ENCODE measurements at places on chromosomes 5 and 9.

DNA sequence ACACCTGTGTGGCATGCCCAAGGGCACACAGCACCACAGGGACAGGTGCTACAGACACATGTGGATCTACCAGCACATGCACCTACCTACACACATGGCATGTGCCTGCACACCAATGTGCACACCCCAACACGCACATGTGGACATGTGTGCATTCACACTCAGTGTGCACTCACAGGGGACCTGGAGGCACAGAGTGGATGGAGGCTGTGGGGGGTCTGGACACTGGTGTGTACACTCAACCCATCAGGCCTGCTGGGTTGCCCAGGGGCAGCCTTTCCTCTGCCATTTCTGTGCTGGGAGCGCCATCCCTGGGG is 1.7 kb downstream of the CRB2 start:
- no peak for DNase-seq

GRCh38 chr9:122444041-122444733 is 33.5 kb downstream of the OR1J1 start:
- no peak for DNase-seq

- no peak for DNase-seq
These were observed 42.5 kb downstream of the ITGA2 start for GRCh38 chr5:53031695-53032096.

GRCh38 chr9:100228352-100228869 is 124.3 kb downstream of the TEX10 start:
- DNase-seq: no peak

- DNase-seq: no peak
These were observed 167.3 kb downstream of the KDM4C start for GRCh38 chr9:6924988-6925563.

GRCh38 chr5:112857866-112858265 is 3.2 kb upstream of the SRP19 start:
- DNase-seq: no peak

DNA sequence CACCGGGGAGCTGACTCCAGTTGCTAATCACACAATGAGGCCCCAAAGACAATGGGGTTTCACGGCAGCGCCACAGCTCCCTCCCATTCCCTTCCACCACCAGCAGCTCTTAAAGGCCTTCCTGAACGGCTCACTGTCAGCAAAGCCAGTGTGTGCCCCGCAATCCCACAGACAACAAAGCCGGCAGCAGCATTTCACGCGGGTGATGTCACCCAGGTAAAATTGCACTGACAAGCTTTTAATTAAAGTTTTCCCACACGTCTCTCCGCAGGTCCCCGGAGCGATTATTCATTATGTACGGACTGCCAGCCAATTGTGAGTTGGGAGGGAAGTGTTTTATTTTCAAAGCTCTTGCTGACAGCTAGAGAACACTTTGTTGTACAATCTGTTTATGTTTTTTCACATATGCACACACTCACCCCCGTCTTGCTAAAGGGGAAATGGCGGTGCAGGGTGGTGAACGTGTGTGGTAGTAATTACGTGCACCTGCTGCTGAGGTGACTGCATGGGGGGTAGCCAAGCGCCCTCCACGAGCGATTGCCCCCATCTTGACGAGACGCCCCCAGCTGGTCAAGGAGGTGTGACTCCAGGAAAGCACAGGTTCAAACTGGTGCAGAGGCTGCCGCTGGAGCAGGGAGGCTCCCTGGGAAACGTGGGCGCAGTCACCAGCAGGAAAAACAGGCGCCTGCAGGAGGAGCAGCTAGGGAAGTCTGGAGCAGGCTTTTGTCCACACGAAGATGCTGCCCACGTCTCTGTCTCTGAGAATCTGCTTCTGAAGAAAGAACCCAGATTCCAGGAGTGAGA is 65.0 kb downstream of the IRX2 start:
- peak; percentile 51 for DNase-seq

DNA sequence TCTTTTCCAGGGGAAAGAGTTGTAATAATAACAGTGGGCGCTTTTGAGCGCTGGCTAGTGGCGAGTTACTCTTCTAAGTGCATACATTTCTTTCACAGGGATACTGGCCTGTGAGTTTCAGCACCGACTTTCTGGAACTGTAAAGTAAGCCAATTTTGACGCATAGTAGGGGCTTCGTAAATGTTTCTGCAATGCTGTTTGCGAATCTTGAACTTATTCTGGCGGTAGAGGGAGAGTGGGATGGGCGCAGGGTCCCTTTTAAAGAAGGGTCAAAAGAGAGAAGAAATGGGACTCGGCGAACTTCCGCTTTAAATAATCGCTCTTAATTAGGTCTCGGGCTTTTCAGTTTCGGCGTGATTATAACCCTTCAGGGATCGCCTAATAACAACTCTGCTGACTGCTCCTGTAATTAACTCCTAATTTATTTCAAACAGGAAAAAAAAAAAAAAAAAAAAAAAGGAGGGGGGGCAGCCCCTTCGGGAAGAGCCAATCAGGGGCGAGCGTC is 351 bp upstream of the MSX2 start:
- no peak for DNase-seq

DNA sequence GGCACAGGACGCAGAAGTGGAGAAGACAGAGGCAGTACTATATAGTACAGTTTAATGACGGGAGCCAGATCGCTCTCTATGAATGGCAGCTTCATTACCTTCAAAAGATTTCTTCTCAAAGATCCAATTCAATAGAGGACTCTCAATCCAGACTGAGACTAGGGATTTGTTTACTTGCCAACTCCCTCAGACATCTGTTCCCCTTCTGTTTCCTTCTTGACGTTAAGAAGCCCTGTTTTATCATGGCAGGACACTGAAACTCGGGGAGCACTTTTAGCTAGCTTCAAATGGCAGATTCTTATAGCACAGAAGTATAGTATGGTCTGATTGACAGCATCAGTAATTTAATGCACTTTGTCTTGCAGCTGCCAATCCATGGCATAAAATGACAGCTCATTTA is 747.3 kb upstream of the C9orf72 start:
- DNase-seq: no peak

DNA sequence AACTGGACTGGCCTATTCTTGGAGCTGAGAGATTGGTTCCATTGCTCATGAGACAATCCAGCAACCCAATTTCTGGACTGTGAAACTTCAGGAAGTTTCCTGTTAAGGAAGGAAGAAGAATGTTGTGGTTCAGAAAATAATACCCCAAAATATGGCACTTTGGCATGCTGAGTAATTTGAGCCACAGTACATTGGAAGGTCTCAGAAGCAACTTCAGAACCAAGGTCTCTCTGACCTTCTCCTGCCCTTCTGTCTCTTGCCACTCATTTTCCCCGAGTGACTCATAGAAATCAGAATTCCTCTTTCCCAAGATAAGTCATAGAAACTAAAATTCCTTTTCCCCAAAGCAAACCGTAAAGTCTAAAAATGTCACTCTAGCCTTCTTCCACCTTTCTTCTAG is 1366.1 kb downstream of the PTPRD start:
- no peak for DNase-seq
